Stimulated activated CD4-positive, alpha-beta T cell treated with anti-CD3 and anti-CD28 coated beads, Interleukin-4, amount 100 ng/mL, for 4 hours (primary cell): ENCODE measurements at places on chromosomes 13 and 19.

DNA sequence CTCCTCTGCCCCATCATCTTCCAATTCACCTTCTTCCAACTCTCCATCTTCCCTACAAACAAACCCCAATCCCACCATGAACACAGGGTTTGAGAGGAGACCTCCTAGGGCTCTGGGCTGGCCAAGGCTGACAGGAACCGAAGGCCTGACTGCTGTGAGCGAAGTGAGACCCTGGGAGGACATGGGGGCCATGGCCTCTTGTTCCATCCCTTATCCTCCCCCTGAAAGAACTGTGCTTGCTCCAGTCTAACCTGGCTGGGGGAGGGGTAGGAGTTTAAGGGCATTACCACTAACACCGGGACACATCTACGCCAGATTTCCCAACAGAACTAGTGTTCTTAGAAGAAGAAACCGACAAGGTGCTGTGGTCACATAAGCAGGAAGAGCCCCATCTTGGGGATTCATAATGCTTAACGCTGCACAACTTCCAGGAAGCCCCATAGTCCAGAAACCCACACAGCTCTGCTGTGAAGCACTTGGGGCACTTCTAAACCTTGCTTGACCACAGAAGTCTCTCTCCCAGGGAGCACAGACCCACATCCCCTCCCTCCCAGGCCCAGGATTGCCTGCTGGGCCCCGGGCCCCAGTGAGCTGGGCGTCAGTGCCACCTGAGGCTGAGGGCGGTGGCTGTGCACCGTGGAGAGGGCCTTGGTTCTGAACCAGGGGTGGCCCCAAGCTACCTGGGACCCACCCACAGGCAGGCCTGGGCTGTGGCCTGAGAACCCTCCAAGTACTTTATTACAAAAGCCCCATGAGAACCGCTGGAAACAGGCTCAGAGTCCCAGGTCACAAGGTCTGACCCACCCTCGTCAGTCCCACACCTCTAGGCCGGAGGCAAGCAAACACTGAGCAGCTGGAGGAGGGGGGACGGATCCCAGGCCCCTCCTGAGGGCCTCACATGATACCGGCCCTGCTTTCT is 18.8 kb downstream of the ZC3H4 start:
- DNase-seq: no peak

- DNase-seq: no peak
These were observed 587 bp downstream of the ZNF613 start for GRCh38 chr19:51927859-51928258.

DNA sequence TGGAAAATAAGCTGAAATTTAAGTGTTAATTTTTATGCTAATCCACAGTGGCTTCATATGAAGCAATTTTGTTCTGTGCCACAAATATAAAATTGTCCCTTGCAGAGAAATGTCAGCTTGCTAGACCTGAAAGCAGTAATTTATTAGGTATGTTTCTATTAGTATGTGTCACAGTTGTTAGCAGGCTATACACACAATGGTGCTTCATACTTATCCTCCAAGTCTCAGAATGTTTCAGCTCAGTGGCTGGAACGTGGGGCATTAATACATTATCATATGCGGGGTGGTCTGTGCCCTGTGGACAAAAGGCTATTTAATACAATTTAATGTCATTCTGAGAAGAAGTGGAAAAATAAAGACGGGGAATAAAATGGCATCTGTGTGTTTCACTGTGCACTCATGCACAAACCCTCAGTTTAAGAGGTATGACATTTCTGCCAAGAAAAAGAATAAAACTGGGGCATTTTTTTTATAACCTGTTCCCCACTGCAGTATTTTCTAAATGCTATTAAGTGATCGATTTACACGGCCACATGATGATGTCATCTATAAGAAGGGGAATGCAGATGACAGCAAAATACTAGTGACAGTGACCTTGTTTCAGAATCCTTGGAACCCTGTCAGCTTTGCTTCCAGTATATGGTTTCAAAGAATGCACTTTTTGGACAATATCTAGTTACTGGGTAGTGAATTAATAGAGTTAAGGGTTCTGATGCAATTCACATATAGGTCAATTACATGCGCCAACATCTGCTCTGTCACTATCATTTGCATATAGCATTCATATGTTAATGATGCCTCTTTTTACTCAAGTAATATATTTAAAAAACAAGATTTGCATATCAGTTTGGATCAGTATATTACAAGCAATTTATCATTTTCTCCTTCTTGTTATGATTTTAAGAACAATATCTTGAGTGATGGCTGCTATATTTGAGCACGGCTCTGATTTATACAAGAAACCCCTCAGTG is 21.2 kb upstream of the ZNF536 start:
- DNase-seq: no peak

DNA sequence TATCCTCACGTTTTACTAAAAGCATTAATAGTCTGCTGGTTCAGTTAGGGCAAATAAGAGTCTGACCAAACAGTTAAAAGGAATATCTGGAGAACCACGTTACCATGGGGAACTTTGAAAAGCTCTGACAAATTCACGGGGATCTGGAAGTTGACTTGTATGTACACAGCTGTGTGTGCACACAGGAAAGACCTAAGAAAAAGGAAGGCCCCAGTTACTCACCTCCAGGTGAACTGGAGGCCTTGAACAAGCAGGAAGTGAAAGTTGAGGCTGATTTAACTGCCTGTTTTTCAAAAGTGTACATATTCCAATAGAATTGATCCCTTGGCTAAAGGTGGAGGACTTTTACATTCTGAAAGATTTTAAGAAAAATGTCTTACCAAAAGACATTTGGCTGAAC is 1891.6 kb upstream of the PCDH20 start:
- no peak for DNase-seq

- DNase-seq: no peak
These were observed 157.2 kb upstream of the OBI1 start for GRCh38 chr13:78816154-78816553.

DNA sequence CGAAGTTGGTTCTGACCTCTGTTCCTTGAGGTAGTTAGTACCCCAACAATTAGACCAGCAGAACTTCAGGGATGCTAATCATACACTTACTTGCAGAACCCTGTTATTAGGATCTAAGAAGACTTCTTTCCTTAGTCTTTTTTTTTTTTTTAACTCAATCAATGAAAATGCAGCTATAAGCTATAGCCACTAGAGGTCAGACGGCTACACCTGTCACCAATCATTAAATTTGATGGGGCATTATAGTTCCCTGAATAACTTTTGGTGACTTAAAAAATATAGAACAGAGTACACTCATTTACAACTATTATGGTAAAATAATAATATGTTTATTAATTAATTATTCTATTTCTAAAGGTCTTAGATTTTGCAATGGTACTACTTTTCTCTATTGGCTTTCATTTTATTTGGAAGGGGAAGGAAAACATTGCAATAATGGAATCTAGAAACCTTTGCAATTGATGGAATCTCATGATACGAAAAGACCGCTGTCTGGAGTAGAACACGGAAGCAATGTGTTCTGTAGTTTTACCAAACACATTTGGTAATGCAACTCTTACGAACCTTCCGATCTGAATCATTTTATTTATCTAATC is 483.2 kb downstream of the DIAPH3 start:
- DNase-seq: no peak

DNA sequence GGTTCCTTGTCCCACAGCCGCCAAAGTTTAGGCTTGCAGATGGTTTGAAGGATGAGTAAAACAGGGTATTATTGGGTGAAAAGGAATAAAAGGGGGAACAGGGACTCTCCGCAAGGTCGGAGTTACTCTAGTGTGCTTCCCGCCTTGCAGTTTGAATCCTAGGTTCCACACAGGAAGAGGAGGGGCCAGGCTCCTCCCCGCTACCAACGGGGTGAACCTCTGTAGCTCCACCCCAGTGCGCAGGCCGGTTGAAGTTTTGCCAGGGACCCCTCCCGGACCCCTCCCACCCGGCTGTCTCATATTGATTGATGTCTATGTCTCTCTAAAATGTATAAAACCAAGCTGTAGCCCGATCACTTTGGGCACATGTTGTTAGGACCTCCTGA is 11.6 kb upstream of the GTF2F2 start:
- DNase-seq: no peak

DNA sequence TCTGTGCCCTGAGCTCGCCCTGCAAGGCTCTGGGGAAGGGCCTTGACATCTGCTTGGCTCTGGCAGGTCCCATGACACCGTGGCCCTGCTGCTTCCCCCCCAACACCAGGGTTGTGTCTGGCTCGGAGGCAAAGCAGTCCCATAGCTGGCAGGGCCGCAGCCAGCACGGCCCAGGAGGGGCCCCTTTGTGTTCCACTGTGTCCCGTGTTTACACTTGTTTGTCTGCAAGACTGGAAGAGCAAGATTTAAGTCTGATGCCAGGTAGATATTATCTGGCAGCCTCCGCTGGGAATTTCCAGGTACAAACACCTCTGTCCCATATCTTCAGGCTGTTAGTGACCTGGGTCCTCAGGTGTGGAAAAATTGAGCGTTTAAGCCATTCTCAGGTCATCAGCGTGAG is 44.3 kb downstream of the MCF2L start:
- DNase-seq: no peak

DNA sequence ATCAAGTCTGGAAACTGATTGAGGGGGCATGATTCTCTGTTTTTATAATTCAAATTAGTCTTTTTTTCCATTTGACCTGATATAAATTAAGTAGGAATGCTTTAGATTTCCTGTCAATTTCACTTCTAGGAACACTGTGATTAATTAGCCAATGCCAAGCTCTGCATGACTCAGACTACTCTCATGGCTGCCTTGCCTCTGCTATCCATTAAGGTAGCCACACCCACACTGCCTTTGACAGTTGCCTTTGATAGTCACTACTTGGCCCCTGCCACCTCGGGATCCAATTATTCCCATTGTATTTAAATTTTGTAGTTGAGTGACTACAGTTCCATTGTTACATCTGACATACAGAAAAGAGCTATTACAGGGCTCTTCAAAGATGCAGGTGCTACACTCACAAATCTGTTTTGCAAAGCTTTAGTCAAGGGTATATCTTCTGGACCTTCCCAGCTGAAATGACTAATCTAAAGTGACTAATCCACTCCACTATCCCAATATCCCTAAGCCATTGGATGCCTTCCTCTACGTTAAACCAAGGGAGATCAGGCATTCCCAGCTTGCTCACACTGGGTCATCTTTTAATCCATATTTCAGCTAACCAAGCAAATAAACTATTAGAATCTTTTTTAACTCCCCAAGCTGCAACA is 1193.1 kb upstream of the MIR17HG start:
- no peak for DNase-seq

- no peak for DNase-seq
These were observed 85.2 kb downstream of the LACC1 start for GRCh38 chr13:43964698-43965458.

GRCh38 chr19:56153507-56153906 is 12.4 kb downstream of the ZNF444 start:
- DNase-seq: no peak

GRCh38 chr19:31261019-31261602 is 88.1 kb downstream of the TSHZ3 start:
- no peak for DNase-seq
